Omental fat pad (tissue), 4 donors: ENCODE measurements at places on chromosomes 3 and 15. TPM values are rescaled to one million over a fixed set of nuclear protein-coding genes. Genes with fewer than 3 reads are reported as not detected.

DNA sequence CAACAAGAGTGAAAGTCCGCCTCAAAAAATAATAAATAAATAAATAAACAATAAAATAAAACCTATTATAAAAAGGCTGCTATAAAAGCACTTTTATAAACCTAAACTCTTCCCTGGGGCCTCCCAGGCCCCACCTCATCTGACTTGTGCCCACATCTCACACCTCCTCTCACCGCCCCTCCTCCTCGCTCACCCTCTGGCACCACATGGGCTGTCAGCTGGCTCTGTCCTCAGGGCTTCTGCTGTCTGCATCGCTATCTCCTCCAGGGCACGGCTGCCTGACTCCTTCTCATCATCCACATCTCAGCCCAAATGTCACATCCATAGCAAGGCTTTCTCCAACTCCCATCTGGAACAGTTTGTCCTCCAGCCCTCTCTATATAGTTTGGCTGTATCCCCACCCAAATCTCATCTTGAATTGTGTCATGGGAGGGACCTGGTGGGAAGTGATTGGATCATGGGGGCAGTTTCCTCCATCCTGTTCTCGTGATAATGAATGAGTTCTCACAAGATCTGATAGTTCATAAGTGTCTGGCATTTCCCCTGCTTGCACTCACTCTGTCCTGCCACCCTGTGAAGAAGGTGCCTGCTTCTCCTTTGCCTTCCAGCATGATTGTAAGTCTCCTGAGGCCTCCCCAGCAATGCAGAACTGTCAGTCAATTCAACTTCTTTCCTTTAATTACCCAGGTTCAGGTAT, 8.8 kb upstream of the SH3BP5 start:
- DNase-seq, result no peak

DNA sequence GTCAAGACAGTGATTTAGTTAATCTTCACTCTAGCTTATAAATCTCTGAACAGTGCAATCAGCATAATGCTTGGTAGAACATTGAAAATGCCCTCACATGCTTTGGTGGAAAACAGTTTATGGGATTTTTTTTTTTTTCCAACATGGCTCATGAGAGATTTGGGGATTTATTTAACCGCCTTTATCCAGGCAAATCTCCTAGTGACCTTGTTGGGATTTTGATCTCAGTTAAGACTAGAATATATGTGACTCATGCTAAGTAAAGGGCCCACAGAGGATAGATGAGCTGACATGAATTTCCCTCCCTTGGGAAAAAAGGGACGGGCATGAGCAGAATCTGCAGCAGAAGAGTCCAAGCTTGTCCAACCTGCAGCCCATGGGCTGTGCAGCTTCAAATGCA, 18.7 kb downstream of the LRTM1 start:
- DNase-seq, result no peak

DNA sequence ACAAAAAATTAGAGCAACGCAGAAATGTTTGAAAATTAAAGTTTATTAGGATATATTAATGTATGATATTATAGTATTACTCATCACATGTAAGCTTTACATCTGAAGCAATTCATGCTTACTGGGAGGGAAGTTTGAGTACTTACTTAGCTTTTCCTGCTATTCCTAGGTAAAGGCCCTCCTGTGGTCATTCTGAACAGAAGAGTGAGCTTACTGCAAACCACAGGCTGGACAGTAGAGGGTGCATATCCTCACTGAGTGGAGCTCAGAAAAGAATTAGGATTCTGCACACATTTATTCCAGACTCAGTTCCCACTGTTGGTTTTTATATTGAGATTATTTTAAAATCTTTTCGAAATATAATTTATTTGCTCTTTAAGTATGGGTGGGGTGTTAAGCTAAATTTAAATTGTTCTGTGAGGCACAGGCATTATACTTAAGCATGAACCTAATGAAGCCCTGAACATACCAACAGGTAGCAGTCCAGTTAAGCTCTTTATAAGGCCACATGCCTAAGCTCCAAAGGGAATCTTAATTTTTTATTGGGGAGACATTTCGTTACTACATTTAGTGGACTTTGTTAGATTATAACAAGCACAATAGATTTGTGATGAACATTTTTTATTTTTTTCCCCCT, 10.2 kb downstream of the MRPS22 start:
- no peak for DNase-seq

DNA sequence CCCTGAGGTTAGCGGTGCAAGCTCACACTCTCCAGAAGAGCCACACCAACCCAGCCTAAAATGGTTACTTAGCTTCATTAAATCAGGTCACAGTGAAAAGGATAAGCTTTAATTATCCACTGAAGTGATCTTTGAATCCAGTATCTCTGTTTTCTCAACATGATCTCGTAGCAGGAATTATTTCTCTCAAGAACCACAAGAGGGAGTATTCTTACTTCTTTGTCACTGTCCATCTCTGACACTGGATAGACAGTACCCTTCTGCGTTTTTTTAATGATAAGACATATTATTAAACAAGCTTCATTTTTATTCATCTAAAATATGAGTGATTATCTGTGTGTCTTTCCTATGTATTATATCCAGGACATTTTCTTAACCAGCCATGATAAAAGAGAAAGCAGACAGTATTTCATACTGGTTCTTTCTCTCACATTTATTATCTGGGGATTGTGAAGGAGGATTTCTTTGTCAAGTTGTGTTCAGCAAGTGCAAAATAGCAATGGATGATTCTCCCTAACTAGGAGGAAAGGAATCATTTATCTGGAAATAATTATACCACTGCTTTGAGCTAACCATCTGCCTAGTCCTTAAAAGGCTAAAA, 105.4 kb upstream of the CCDC54 start:
- no peak for DNase-seq

DNA sequence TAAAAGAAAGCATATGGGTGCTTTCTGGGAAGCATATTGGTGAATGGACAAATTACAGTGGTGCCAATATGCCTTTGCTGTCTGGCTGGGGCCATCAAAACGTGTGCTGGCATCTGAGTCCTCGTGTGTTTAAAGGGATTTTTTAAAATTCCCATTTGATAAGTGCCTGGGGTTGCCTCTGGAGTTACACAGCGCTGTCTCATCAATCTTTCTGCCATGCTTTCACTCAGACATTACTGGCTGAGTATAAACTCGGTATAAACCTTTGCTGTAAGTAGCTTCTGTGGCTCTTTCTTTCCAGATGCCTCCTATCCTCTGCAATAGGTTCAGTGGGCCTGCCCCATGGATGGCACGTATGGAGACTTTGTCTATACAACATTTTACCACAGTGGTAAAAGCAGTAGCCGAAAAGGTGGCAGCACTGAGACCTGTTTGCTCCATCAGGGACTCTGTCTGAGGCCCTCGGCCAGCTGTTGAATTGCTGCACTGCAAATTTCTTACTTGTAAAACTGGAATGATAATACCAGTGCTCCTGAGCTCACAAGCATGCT, 195.5 kb downstream of the LPP start:
- DNase-seq, result no peak

- DNase-seq, result no peak
Measured at GRCh38 chr3:195907684-195907933, 742 bp downstream of the TNK2 start.

- no peak for DNase-seq
Measured at GRCh38 chr3:39542588-39542988, 75.1 kb downstream of the MOBP start.

- DNase-seq, result no peak
Measured at GRCh38 chr3:123834631-123835030, 49.5 kb downstream of the MYLK start.

GRCh38 chr15:63896336-63897115, 62.8 kb upstream of the HERC1 start:
- DNase-seq, result no peak

DNA sequence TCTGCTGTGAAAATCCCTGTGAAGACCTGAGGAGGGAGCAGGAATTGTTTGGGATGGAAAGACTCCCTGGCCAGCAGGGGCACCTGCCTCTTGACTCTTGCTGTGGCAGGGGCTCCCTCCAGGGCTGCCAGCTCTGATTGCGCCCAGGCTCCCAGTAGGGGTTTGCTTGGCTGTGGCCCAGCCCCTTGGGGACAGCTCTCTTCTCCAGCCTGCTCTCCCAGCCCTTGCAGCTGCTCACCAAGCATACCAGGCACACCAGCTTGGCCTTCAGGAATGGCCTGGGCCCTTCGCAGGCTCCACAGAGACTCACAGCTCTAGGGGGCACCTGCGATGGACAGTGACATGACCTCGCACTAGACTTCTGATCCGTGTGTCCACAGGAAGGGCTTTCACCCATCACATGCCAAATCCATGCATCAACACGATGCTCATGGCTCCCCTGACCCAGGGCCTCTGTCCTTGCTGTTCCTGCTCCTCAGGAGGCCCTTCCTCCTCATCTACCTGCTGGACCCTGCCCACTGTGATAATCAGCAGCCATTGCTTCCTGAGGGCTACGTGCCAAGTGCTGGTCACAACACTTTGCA, 61.8 kb downstream of the SCN5A start:
- no peak for DNase-seq

DNA sequence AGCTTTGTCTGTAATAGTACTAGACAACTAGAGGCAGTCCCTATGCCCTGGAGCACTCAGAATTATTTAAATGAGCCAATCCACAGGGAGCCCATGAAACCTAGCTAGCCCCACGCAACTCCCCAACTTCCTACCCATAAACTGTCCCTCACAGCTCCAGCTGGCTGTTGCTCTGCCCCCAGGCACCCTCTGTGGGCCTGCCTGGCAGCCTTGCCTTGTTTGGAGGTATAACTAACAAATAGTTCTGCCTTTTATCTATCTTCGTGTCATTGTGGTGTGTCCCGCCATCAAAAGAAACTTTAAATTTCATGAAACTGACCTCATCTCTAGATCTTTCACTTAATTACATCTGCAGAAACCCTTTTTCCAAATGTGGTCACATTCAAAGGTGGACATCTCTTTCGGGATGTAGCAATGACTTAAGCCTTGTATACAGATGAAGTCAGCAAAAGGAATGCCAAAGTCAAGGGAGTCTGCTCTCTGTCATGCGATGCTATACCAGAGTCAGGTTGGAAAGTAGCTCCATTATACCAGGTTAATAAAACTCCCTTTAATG, 1.8 kb upstream of the RTP3 start:
- DNase-seq, result no peak

GRCh38 chr3:193800138-193801043, 207.4 kb downstream of the OPA1 start:
- DNase-seq, result no peak

DNA sequence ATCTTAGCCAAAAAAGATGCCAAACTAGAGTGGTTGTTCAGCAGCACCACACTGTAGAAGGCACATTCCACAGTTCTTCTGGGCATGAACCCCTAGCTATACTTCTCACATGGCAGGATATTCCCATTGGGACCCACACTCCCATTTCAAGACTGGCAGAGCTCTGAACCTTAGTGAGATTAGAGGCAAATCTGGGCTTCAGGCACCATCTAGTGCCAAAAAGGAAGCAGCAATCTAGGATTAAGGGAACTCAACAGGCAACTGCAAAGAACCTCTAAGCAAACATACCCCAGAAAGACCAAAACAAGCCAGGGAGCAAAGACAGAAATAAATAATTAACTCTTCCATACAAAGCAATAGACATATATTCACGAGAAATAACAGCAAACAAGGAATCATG, 66.2 kb downstream of the TAFA4 start:
- DNase-seq, result no peak

GRCh38 chr3:185335799-185336198, 27.1 kb upstream of the MAP3K13 start:
- DNase-seq, result no peak

GRCh38 chr3:78204977-78205376, 1165.1 kb downstream of the ROBO2 start:
- no peak for DNase-seq

DNA sequence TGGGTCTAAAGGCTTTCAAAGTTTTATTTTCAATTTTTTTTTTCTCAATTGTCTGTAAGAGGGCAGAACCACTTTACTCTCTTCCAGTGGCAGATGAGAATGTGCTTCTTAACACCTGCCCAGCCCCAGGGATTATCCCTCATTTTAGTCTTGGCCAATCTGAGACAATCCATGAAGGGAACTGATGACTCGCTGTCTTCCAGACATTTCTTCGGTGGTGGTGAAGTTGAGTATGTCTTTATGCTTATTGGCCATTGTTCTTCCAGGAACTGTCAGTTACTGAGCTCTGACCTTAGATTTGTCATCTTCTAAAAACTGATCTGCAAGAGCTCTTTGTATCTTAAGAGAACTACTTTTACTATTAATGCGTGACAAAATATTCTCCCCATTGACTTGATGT, 139.5 kb downstream of the TJP1 start:
- DNase-seq, result no peak

DNA sequence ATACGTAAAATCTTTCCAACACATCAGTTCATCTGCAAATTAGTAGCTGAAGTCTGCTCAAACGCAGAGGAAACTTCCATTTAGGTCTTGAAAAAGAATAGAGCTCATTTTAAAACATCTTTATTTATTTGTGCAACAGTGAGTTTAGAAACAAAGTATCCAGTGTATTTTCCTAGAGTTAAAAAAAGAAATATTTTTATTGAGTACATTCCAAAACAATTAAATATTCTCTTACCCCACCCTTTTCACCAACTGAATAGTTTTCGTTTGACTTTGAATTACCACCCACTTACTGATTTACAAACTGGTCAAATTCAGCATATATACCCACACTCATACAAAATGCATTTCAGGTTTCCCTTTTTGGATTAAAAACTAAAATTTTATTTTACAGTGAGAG, 104.7 kb downstream of the ZBTB20 start:
- no peak for DNase-seq

GRCh38 chr3:190375671-190376070, 12.3 kb upstream of the CLDN16 start:
- no peak for DNase-seq

GRCh38 chr15:91867581-91868026, 14.1 kb downstream of the SLCO3A1 start:
- peak; percentile 42 for DNase-seq

GRCh38 chr3:190261740-190262139, 60.5 kb downstream of the CLDN1 start:
- DNase-seq, result no peak

DNA sequence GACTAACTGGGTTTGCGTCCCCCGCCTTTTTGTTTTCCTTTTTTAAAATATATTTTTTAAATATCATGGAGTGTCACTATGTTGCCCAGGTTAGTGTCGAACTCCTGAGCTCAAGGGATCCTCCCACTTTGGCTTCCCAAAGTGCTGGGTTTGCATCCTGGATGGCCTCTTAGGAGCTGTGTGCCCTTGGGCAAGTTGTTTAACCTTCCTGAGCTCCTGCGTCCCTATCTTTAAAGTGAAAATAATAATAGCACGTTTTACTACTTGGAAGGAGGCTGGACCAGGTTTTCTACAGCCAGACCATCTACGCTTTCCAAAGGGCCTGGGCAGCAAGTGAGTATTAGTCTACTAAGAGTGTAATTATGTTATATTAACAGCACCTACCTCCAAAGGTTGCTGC, 44.2 kb upstream of the RNU6-1 start:
- DNase-seq, result no peak

The ZBTB20 gene
- total RNA-seq, result 46.1 TPM

The MESP2 gene
- total RNA-seq, result not detected

The SAMMSON gene
- total RNA-seq, result not detected

The LTK gene
- 1.3 TPM for total RNA-seq

The CLCN2 gene
- total RNA-seq, result 2.5 TPM

The TKT gene
- total RNA-seq, result 238 TPM

The PPM1M gene
- 21.0 TPM for total RNA-seq

The ADAMTSL3 gene
- total RNA-seq, result 8.4 TPM
